T1000 (cell line): ENCODE measurements at places on chromosomes 2 and 18.

- DNase-seq = no peak
These were observed 311.5 kb downstream of the CBLN2 start for GRCh38 chr18:72232644-72233043.

GRCh38 chr2:53235836-53236582 lies 531.6 kb upstream of the CHAC2 start:
- no peak for DNase-seq

GRCh38 chr18:5893956-5894610 lies 1.2 kb downstream of the TMEM200C start:
- no peak for DNase-seq

GRCh38 chr2:238773472-238773871 lies 74.4 kb upstream of the TWIST2 start:
- DNase-seq = no peak

DNA sequence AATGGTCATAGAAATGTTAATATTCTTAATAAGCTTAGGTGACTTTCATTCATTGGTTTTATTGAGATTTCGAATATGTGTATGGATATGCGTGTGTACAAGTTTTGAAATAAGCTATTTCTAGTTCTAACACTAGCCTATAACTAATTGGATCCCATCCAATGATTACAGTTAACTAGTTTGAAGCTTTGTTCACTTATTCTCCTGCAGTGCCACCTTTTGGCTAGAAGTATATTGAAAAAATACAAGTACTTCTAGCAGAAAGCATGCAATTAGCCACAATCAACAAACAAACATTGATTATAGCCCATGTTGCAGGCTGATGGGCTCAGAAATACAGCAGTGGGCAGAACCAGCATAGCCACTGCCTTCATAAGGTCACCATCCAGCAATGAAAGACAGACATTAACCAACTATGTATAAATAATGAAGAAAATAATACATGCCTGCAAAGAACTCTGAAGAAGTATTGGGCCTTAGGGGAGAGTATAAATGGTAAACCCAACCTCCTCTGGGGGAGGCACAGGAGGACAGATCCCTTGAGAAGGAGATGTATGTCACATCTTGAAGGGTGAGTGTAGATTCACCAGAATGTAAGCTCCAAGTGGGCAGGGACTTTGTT lies 5.1 kb upstream of the PIEZO2 start:
- DNase-seq = no peak

DNA sequence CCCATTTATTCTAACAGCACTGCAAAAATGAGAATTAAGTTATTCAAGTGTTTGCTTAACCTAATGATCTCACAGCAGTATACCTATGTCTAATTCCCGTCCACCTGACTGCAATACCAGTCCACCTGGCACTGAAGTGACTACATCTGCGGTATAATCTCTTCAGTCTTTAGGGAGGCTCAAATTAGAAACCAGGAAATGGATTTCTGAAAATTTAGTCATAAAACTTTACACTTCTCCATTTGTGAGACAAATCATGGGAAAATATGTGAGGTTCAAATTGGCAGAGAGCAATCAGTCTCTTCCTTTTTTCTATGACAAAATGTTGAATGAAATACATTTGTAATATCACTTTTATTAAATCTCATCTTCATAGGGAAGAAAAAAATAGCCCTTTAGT lies 33.0 kb downstream of the FTCDNL1 start:
- DNase-seq = no peak

DNA sequence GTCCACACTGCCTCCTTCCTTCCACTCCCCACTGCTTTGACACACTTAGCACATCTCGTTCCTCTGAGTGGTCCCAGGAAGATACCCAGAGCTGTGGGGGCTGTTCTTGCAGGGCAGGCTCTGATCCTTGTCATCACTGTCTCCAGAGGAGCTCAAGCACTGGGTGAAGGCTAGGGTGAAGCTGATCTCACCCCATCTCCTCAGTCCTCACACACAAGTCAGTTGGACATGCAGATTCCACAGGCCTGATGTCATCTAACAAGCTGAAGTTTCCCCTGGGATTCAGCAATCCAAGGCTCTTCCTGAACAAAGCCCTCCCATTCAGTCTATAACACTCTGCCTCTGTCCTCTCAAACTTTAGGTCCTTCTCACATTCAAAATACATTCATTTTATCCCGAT lies 90.6 kb upstream of the RAB6C start:
- no peak for DNase-seq

GRCh38 chr2:68426446-68426845 lies 40.6 kb downstream of the FBXO48 start:
- no peak for DNase-seq

DNA sequence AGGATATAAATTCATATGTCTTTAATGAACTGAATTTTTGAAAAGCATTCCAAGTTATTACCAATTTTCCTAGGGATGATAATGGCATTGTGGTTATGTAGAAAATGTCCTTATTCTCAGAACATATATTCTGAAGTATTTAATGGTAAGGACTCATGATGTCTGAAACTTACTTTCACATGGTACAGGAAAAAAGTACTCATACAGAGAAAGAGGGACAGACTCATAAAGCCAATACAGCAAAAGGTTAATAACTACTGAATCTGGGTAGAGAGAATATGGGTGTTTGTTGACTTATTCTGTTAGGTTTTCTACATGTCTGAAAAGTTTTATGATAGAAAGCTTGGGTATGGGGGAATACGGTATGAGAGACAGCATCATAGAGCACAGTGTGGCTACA lies 84.3 kb upstream of the SERTAD2 start:
- no peak for DNase-seq

DNA sequence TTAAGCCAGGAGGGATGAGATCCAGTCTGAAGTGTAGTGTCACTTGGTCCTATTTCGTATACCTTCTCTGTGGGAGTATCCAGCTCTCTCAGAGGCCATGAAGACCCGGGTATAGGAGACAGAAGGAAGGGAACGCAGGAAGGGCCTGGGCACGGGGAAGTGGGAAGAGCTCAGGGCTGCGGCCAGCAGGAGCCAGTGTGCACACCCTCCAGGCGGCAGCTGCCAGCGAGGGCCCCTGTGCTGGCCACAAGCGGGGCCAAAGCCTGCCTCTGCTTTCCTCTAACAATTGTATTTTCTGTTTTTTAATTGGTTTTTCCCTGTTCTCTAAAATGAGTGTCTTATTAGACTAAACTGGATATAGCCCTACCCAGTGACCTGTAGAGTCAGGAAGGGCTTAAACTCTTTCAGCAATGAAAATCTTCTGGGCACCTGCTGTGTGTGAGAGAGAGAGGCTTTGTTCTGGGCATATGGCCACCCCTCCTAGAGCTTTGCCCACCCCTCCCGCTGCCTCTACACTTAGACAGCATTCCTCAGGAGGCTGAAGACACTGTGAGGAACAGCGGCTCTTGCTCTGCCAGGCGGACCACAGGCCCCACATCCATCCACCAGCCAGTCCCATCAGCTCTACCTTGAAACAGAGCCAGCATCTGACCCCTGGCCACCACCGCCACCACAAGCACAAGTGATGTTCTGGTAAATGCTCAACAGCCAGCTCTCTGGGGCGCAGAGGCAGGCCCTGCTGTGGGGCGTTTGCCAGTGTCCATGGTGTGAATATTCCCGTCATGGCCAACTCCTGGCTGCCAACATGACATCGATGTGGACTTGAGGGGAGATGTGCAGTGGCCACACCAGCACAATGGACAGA lies 9.5 kb downstream of the GPR17 start:
- DNase-seq = no peak

- DNase-seq = no peak
These were observed 32.5 kb upstream of the MRPS9 start for GRCh38 chr2:105005181-105005951.

DNA sequence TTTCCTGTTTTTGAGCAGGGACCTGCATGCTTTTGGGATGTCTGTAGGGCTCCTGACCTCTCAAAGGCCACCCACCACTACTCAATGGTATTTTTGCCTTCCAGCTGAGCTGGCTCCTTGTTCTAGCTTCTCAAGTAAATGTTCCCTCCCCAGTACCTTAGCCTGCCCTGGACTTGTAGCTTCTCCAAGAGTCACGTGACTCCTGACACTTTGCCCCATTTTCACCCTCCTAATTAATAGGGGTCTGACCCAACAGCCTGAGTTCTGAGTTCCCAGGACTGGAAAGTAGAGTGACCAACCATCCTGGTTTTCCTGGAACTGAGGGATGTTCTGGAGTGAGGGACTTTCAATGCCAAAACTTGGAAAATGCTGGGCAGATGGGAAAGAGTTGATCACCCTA lies 4.0 kb downstream of the LBX2 start:
- DNase-seq = no peak

DNA sequence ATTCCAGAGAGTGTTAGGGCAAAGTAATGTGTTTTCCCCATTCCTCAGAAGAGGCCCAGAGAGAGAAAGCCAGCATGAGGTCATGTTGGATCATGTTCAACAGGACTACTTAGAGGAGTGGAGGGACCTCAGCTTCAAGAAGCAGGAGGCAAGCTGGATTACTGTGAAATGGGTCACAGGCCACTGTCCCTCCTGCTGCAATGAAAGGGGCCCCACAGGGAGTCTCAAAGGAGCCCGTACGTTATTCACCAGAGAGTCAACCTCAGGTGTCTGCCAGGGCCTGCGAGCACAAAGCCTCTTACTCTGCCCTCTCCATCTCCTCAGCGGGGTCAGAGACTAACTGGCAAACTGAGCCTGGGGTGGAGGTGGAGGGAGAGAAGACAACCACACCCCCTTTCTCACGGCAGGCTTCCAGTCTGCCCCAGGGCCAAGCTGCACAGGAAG lies 27.2 kb upstream of the ACYP2 start:
- no peak for DNase-seq

DNA sequence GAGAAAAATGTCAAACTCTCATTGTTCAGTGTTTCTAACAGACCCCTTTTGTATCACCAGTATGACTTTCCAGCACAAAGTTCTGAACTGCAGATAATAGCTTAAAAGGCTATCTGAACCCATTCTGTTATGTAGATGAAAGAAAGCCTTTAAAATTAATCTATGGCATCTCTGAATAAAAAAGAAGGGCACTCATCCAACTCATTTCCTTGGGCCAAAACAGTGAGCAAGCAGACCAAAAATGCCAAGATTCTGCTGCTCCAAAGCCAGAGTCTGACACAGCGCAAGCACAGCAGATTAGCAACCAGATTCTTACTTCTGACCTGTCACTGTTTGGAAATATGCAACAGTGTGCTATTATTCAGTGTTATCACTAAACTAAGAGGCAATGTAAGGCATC lies 22.6 kb upstream of the ITGA6 start:
- DNase-seq = no peak

GRCh38 chr18:48581206-48581605 lies 42.4 kb downstream of the CTIF start:
- DNase-seq = no peak

GRCh38 chr18:2617401-2617998 lies 38.0 kb upstream of the SMCHD1 start:
- no peak for DNase-seq

- DNase-seq = no peak
These were observed 295.2 kb downstream of the NBAS start for GRCh38 chr2:15265889-15266288.

- DNase-seq = no peak
These were observed 6.3 kb downstream of the C2orf81 start for GRCh38 chr2:74414881-74415761.

GRCh38 chr2:99974682-99975375 lies 167.6 kb downstream of the AFF3 start:
- DNase-seq = no peak

- DNase-seq = no peak
These were observed 121.6 kb downstream of the EML6 start for GRCh38 chr2:54845094-54845493.

DNA sequence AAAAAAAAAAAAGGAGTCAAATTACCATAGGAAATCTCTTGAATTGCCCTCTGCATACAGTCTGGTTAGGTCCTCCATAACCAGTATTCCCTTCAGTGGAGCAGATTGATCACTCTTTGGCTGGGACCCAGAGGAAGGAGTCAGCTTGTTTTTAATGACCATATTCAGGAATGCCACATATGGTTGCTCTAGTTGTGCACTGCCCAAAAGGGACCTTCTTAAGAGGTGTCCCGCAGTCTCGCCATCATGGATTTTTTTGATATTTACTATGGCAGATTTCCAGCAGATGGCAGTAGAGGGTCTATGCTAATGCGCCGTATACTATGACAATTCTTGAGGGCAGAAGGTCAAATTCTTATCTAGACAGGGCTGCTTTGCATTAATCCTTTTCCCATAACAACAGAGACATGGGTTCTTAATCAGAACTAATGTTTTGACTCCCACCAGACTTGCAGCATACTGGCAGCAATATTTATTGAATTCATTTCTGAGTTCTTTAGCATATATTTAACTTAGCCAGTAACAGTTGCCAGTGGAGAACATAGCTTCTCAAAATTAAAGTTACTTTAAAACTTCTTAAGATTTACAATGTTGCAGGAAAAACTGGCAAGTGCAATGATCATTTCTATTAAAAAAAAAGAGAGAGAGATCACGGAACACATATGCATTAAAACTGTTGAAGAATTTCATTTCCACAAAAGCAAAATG lies 31.8 kb upstream of the INPP4A start:
- DNase-seq = no peak

- no peak for DNase-seq
These were observed 30.9 kb upstream of the KCMF1 start for GRCh38 chr2:84940088-84940470.

- peak; percentile 46 for DNase-seq
These were observed 36.8 kb upstream of the EML4 start for GRCh38 chr2:42132191-42132965.

GRCh38 chr2:173775440-173775839 lies 189.7 kb downstream of the SP3 start:
- DNase-seq = no peak

GRCh38 chr2:197515315-197515738 lies 539 bp upstream of the MOB4 start:
- DNase-seq = no peak

- DNase-seq = no peak
These were observed 95.8 kb downstream of the SLC25A12 start for GRCh38 chr2:171798156-171798820.

- DNase-seq = no peak
These were observed 25.2 kb upstream of the LCLAT1 start for GRCh38 chr2:30421604-30422443.

DNA sequence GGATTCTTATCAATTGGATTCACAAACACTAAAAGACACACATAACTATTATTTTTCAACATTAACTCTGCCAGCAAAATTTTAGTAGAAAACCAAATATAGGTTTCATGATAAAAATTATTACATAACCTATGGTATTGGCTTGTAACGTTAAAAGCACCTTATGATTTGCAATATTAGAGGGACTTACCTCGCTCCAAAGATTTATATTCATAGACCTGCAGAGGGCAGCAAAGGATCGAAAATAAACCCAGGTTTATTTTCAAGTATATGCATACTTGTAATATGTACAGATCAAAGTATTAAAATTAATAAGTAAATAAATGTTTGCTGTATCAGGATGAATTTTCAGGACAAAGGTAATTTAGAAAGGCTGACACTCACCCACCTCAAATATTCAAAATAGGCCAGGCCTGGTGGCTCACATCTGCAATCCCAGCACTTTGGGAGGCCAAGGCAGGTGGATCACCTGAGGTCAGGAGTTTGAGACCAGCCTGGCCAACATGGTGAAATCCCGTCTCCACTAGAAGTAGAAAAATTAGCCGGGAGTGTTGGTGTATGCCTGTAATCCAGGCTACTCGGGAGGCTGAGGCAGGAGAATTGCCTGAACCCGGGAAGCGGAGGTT lies 45.3 kb downstream of the LRPPRC start:
- no peak for DNase-seq

- no peak for DNase-seq
These were observed 392.1 kb downstream of the PTH2R start for GRCh38 chr2:208798698-208799097.
